ENCODE measurements at places on chromosomes 1 and 21.

DNA sequence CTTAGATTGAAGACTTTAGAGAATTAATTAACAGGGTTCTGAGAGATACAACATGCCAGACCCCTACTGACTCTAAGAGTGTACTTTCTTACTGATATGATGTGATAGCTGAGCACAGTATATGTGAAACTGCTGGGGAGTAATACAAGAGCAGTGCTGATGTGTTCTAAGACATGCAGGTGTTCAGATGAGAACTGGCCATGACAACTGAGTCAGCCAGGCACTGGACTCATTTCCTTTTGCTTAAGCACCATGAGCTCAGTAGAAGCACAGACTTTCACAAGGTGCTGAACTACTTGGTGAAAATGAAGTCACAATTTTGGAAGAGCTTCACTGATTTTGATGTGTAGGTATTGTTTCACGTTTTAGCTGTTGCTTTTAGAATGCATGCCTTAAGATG lies 15.9 kb upstream of the POGZ start:
- peak; percentile 38 for DNase-seq

DNA sequence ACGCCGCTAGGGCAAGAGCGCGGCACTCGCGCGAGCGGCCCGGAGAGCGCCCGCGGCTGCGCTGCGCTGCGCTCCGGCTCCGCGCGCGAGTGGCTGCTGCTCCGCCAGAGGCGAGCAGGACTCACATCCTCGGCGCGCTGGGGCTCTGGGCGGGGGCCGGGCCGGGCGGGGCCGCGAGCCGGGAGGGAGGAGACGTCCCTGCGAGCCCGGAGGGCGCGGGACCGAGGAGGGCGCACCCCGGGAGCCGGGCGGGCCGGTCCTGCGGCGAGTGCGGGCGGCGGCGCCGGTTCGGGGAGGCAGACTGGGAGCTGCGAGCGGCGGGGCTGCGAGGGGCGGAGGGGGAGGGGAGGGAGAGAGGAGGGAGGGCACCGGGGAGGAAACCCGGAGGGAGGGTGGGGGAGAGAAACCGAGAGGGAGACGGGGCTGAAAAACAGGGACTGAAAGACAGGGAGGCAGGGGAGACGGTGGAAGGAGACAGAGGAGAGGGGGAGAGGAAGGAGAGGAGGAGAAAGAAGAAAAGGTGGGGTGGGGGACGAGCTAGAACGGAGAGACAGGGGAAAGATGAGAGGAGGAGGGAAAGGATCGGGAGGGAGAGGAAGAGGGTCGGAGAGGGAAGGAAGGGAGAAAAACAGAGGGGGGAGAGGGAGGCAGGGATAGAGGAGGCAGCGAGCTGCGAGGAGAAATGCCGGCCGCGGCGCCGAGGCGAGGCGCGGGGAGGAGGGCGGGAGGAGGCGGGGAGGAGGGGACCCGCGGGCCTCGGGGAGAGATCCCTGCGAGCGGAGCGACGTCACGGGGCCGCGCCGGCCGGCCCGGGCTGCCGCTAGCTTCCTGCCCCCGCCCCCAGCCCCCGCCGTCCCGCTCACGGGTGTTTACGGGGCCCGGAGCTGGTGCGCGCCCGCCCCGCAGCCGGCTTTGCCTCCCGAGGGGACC lies at the start of gene CAMK2N1:
TSS of gene CAMK2N1 (minus strand) at position 684 of the 930 bp plus-strand sequence. CDS start 831 bp downstream, outside the sequence.
- no peak for DNase-seq

DNA sequence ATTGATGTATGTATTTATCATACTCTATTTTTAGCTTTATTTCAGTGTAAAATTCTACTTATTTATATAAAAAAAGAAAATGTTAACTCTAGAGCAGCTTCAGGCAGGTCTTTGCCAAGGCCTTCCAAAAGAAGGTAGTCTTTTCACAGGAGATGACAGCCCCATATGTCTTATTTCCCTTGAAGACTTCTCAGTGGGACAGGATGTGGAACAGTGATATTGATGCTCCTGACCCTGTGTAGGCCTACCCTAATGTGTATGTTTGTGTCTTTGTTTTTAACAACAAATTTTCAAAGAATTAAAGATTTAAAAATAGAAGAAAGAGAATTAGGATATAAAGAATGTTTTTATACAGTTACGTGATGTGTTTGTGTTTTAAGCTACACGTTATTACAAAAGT lies 1593.6 kb downstream of the AMY1C start:
- DNase-seq: no peak

GRCh38 chr1:181064011-181064623 lies 24.4 kb upstream of the IER5 start:
- DNase-seq: no peak

GRCh38 chr21:23093259-23093658 lies 2095.1 kb downstream of the NCAM2 start:
- no peak for DNase-seq

GRCh38 chr1:228332797-228333738 lies 73.6 kb downstream of the TRIM11 start:
- no peak for DNase-seq

GRCh38 chr1:70071601-70072000 lies 133.8 kb downstream of the LRRC40 start:
- DNase-seq: no peak

DNA sequence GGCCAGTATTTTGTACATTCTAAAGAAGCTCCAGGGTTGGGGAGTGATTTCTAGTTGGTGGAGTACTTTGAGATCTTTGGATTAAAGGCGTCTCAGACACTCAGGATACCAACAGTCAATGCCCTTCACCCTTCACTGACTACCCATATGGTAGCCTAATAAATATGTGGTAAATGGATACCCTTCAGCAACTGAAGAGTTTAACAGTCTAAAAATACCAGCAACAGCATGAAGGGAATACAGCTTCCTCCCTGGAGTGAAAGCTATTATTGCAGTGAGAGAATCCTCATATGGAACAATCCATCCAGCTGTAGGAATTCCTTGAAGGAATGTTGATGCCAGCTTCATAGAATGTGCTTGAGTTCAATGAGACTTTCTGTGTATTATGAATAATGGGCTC lies 26.8 kb downstream of the DNAJC11 start:
- no peak for DNase-seq

Data from OCI-LY7 (cell line).